ENCODE measurements at places on chromosomes 1 and 21. TPM values are rescaled to one million over a fixed set of nuclear protein-coding genes. Genes with fewer than 3 reads are reported as not detected.

The DAB1 gene
- polyA plus RNA-seq, result 0.05 TPM

The PRAMEF11 gene
- polyA plus RNA-seq, result not detected

The HPCA gene
- 0.06 TPM for polyA plus RNA-seq

The KIF2C gene
- 14.3 TPM for polyA plus RNA-seq

The MAEL gene
- not detected for polyA plus RNA-seq

The PGLYRP4 gene
- polyA plus RNA-seq, result not detected

The DPT gene
- polyA plus RNA-seq, result not detected

The MRAP gene
- not detected for polyA plus RNA-seq

The CCSAP gene
- polyA plus RNA-seq, result 3.2 TPM

The LRRC38 gene
- not detected for polyA plus RNA-seq

The ZFP69B gene
- polyA plus RNA-seq, result 5.9 TPM

The EFNA1 gene
- 1.1 TPM for polyA plus RNA-seq

The S100A14 gene
- polyA plus RNA-seq, result 0.09 TPM

The RPF1 gene
- 46.5 TPM for polyA plus RNA-seq

The CYP4A22 gene
- polyA plus RNA-seq, result not detected

The LEFTY2 gene
- polyA plus RNA-seq, result not detected

The ALG14 gene
- polyA plus RNA-seq, result 3.1 TPM

The HUNK gene
- polyA plus RNA-seq, result 0.48 TPM

The S100A1 gene
- polyA plus RNA-seq, result 0.31 TPM

The CD1E gene
- not detected for polyA plus RNA-seq

The NUDT4B gene
- polyA plus RNA-seq, result 18.7 TPM

The CAMK2N1 gene
- polyA plus RNA-seq, result 83.1 TPM

The OR2G6 gene
- not detected for polyA plus RNA-seq

The TMIGD3 gene
- 0.11 TPM for polyA plus RNA-seq

The CRABP2 gene
- polyA plus RNA-seq, result 12.8 TPM

The MYCL gene
- 0.77 TPM for polyA plus RNA-seq

The KCNH1 gene
- polyA plus RNA-seq, result 0.31 TPM

The VTCN1 gene
- polyA plus RNA-seq, result not detected

The ACTN2 gene
- not detected for polyA plus RNA-seq

Data from AG04450 (cell line).